ENCODE measurements at places on chromosomes 12 and 14.

DNA sequence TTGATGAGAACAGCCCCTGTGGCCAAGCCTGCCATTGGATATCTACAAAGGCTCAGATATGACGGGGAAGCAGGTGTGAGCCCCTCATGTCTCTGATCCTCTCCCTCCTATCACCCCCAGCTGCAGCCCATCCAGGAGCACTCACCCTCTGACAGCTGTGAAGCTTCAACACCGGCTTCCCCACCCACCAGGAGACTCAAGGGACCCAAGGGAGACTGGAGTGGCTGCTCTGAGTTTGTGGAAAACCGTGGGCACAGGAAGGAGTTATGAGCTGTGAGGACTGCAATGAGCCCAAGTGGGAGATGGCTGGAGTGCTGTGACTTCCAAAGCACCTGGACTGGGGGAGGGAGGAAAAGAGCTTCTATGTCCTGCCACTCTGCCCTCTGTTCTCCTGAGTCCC, 7.9 kb downstream of the IFI27L2 start:
- DNase-seq: peak; percentile 31
- H3K27ac ChIP-seq: no peak overlapping the region
- no peaks in the 10 kb centered on the region for H3K27me3 ChIP-seq
- no peak overlapping the region for H3K4me3 ChIP-seq
- H3K4me1 ChIP-seq: no peaks in the 10 kb centered on the region
- no peaks in the 10 kb centered on the region for H3K36me3 ChIP-seq

- no peak for DNase-seq
- H3K27ac ChIP-seq: no peak overlapping the region
- no peak overlapping the region for H3K4me3 ChIP-seq
- H3K4me1 ChIP-seq: peaks cover 40% of the 10 kb centered on the region
- no peaks in the 10 kb centered on the region for H3K36me3 ChIP-seq
These were observed 7.8 kb downstream of the FOXA1 start for GRCh38 chr14:37587131-37587803.

DNA sequence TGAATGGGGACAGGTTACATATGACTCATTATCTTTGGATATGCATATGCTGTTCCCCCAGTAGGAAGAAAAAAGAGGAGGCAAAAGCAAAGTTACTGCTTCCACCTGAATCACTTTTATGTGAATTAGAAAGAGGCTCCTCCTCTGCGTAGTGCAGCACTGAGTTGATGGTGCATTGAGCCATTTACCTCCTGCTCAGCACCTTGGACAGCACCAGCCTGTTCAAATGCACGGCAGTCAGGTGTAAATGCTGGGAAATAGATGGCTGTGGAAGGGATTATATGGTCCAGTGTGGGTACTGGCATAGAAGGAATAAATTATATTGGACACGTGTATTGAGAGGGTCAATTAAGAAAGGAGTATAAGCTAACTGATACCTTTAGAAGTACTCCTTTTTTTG, 541.9 kb upstream of the SEL1L start:
- no peaks in the 10 kb centered on the region for H3K27me3 ChIP-seq
- no peak overlapping the region for H3K4me3 ChIP-seq
- no peak for DNase-seq
- no peaks in the 10 kb centered on the region for H3K36me3 ChIP-seq
- no peak overlapping the region for H3K27ac ChIP-seq

- H3K27ac ChIP-seq: no peak overlapping the region
- DNase-seq: no peak
- no peaks in the 10 kb centered on the region for H3K4me1 ChIP-seq
- no peaks in the 10 kb centered on the region for H3K27me3 ChIP-seq
- H3K4me3 ChIP-seq: no peak overlapping the region
- no peaks in the 10 kb centered on the region for H3K36me3 ChIP-seq
These were observed 474.8 kb upstream of the NOVA1 start for GRCh38 chr14:27072589-27072988.

- no peak for DNase-seq
- no peaks in the 10 kb centered on the region for H3K36me3 ChIP-seq
These were observed 17.0 kb upstream of the DICER1 start for GRCh38 chr14:95174184-95174792.

- no peaks in the 10 kb centered on the region for H3K4me1 ChIP-seq
- no peaks in the 10 kb centered on the region for H3K27me3 ChIP-seq
- DNase-seq: peak; percentile 75
- no peaks in the 10 kb centered on the region for H3K36me3 ChIP-seq
- H3K27ac ChIP-seq: no peak overlapping the region
These were observed 185.6 kb downstream of the ALG10 start for GRCh38 chr12:34207858-34208257.

DNA sequence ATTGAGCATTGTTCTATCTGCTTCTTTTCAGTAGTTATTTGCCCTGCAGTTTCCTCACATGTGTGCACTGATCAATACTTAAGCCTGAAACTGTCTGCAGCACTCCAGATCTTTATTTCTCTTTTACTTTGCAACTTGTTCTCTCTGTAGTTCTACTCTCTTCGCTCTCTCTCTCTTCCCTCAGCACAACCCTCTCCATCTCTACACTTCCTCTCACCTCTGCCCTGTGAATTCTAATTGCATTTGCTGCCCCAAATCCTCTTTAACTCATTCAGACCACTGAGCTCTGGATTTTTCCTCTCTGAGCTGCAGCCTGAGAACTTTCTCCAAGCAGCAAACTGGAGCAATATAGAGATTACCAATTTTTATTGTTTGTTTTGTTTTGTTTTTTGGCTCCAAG, 1035.5 kb downstream of the FSCB start:
- no peaks in the 10 kb centered on the region for H3K36me3 ChIP-seq
- no peaks in the 10 kb centered on the region for H3K27me3 ChIP-seq
- no peak overlapping the region for H3K4me3 ChIP-seq
- H3K27ac ChIP-seq: no peak overlapping the region
- no peaks in the 10 kb centered on the region for H3K4me1 ChIP-seq

- H3K27ac ChIP-seq: no peak overlapping the region
- no peaks in the 10 kb centered on the region for H3K4me1 ChIP-seq
- no peaks in the 10 kb centered on the region for H3K27me3 ChIP-seq
- no peaks in the 10 kb centered on the region for H3K36me3 ChIP-seq
- H3K4me3 ChIP-seq: no peak overlapping the region
- DNase-seq: no peak
These were observed 55.7 kb downstream of the METTL25 start for GRCh38 chr12:82414044-82414443.

GRCh38 chr12:2385529-2385928, 332.7 kb downstream of the CACNA1C start:
- peaks cover 2% of the 10 kb centered on the region for H3K4me1 ChIP-seq
- H3K27me3 ChIP-seq: no peaks in the 10 kb centered on the region

DNA sequence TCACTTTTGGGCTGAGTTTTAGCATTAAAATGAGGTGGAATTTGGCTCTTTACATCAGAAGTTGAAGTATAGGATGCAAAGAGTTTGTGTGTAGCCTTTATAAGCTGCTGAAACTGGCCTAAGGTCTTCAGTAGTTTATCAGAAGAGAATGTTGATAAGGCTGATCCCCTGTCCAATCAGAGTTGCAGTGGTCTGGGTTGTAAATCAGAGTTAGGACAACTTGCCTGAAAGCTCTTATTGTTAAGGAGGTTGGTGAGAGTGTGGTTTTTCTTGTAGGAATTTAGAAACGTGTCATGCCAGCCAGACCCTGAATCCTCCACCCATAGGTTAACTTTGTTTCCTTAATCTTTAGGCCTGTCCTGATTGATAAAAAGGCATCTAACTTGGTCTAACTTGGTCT, 143.5 kb downstream of the ST8SIA1 start:
- no peak overlapping the region for H3K4me3 ChIP-seq
- no peak overlapping the region for H3K27ac ChIP-seq
- H3K27me3 ChIP-seq: no peaks in the 10 kb centered on the region

DNA sequence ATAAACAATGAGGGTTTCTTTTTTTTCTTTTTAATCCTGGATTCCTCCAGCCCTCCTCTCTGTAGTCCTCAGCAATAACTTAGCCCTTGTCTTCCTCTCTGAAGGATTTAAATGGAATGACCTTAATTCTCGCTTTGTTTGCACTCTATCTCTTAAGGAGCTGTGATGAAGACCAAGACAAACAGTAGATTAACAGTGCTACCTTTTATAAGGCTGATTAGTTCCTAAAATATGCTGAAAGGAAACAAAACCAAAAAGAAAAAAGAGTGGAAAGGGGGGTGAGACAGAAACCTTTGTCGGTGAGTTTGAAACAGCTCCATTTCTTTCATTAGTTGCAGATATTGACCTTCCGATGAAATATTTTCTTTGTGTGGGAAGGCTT, 38.7 kb upstream of the PTCSC3 start:
- no peaks in the 10 kb centered on the region for H3K4me1 ChIP-seq
- no peak overlapping the region for H3K4me3 ChIP-seq
- no peak overlapping the region for H3K27ac ChIP-seq

DNA sequence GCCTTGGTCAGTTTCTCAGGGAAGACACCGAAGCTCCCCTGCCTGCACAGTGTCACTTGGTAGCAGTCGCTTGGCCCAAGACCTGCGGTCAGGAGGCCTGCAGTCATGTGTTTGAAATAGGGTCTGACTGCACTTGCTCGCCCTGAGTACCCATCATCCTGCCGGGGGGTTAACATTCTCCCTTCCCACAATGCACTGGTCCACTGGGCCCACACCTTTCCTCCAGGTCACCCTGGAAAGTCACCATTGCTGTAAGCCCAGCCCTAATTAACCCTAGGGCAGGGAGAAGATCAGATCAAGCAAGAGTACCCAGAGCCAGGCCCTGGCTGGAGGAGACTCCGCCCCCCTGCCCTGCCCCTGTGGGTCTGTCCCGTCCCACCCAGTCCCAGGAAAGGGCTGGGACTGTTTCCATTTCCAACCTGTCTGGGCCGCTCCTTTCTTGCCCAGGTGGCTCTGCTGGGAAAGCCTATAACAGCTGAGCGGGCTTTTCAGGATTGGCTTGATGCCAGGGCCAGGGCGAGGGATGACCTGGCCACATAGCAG, 87.1 kb downstream of the ZFP36L1 start:
- H3K4me1 ChIP-seq: peaks cover 73% of the 10 kb centered on the region
- H3K27ac ChIP-seq: peak overlapping the region; percentile 87
- no peaks in the 10 kb centered on the region for H3K36me3 ChIP-seq

Measured in suprapubic skin (tissue), 4 donors.